Osteoblast (primary cell): ENCODE measurements at places on chromosomes 1 and 21. TPM values are rescaled to one million over a fixed set of nuclear protein-coding genes. Genes with fewer than 3 reads are reported as not detected.

- peaks cover 15% of the 10 kb centered on the region for H3K27me3 ChIP-seq
- peaks cover 22% of the 10 kb centered on the region for H3K4me1 ChIP-seq
- no peaks in the 10 kb centered on the region for H3K36me3 ChIP-seq
- peak overlapping the region; percentile 48 for H3K27ac ChIP-seq
- DNase-seq: peak; percentile 85
- H3K4me3 ChIP-seq: no peak overlapping the region
Measured at GRCh38 chr1:26351590-26352337, 2.2 kb downstream of the CRYBG2 start.

DNA sequence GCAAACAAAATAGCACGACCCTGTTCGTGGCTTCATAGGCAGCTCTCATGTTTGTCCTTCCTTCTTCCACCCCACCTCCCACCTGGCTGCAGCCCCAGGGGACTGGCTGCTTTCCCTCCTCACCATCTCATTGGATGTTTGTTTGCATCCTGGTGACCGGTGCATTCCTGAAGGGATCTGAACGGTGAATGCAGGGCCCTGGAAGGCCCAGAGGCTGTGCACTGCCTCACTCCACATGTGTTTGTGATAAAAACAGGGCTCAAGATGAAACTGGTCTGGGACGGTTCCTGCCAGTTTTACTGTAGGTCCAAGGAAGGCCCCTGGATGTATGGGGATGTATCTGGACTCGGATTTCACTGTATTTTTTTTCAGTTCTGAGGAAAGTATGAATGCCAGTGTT, 42.8 kb downstream of the CNN3 start:
- H3K4me1 ChIP-seq: peaks cover 16% of the 10 kb centered on the region
- H3K4me3 ChIP-seq: no peak overlapping the region
- DNase-seq: peak; percentile 89
- no peaks in the 10 kb centered on the region for H3K27me3 ChIP-seq
- H3K27ac ChIP-seq: peak overlapping the region; percentile 85

DNA sequence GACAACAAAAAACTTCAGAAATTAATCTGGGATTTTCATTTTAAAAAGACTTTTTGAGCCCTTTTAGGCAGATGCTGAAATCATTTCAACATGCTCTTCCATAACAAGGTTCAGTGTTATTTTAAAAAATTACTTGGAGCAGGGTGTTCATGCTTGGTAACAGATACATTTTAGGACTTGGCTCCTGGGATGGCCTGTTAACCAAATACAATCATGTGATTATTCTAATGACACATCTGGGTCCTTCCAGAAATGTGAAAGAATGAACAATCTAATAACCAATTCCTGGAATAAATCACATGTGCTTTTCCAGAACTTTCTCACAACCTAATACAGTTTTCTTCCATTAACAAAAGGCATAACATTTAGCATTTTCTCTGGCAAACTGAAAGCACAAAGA, 379.8 kb upstream of the RUNX1 start:
- no peaks in the 10 kb centered on the region for H3K27me3 ChIP-seq
- H3K4me1 ChIP-seq: peaks cover 15% of the 10 kb centered on the region
- peak overlapping the region; percentile 44 for H3K4me3 ChIP-seq
- H3K36me3 ChIP-seq: no peaks in the 10 kb centered on the region

DNA sequence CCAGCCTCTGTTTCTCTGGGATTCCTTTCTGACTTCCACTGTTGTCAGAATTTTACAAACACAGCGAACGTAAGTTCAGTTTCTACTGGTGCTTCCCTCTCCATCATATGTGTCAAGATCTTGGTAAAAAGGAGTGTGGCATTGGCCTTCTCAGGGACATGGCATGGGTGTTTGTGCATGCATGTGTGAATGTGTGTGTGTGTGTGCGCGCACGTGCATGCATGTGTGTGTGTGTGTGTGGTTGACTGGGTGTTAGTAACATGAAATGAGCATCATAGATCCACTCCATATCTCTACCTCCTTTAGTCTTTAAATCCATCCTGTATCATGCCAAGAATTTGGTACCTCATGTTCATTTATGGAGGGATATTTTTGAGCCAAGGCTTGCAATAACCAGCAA, 411.3 kb downstream of the NPHP4 start:
- H3K4me3 ChIP-seq: no peak overlapping the region
- H3K27ac ChIP-seq: no peak overlapping the region
- H3K36me3 ChIP-seq: no peaks in the 10 kb centered on the region
- no peaks in the 10 kb centered on the region for H3K4me1 ChIP-seq

DNA sequence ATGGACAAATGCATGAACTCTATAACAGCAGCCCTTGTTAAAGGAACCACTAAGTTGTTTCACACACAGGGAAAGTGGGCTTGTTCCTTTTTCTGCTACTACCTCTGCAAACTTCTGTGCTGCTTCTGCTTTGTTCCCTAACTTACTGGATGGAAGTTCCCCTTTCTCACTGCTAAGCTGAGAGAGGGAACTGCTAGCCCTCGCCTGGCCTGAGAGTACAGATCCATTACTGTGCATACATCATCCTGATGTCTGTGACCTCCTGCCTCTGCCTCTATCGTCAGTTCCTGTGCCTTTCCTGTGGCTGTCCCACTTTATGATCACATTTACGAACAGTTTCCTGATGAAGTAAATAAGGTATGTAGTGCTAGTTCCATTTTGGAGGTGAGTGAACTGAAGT, 3.5 kb downstream of the GNAT2 start:
- H3K27ac ChIP-seq: peak overlapping the region; percentile 93
- H3K4me3 ChIP-seq: no peak overlapping the region
- H3K4me1 ChIP-seq: peaks cover 34% of the 10 kb centered on the region
- no peak for DNase-seq
- H3K36me3 ChIP-seq: no peaks in the 10 kb centered on the region

DNA sequence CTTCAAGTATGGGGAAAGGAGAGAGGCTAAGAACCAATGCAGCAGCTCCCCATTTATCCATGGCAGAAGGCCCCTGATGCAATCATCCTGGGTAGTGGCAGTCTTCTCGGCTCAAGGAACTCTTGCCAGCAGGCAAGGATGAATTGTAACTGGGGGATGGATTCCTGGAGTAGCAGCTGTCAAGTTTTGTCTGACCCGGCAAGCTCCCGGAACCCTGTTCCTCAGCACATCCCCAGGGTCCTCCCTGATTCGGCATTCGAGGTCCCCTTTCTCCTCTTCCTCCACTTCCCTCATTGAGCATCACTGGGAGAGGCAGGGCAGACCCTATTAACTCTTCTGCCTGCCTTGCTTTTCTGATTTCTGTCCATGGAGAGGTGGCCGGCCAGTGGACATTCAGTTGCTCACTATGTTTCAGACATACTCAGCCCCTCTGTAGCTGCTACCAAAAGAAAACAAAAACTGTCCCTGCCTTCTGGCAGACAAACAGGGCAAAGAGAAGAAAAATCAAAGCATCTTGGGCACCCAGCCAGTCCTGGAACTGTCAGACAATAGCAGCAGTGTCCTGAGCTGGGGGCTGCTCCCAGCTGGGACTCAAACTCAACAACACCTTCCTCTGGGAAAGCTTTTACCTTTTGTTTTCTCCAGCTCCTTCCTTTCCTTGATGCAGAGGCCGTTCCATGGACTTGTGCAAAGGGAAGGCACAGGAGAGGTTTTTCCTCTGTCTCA, 5.6 kb upstream of the PTCH2 start:
- DNase-seq: no peak
- H3K36me3 ChIP-seq: no peaks in the 10 kb centered on the region
- no peaks in the 10 kb centered on the region for H3K4me1 ChIP-seq

- no peaks in the 10 kb centered on the region for H3K27me3 ChIP-seq
- no peak overlapping the region for H3K4me3 ChIP-seq
- H3K4me1 ChIP-seq: no peaks in the 10 kb centered on the region
Measured at GRCh38 chr21:21101911-21102310, 103.7 kb downstream of the NCAM2 start.

DNA sequence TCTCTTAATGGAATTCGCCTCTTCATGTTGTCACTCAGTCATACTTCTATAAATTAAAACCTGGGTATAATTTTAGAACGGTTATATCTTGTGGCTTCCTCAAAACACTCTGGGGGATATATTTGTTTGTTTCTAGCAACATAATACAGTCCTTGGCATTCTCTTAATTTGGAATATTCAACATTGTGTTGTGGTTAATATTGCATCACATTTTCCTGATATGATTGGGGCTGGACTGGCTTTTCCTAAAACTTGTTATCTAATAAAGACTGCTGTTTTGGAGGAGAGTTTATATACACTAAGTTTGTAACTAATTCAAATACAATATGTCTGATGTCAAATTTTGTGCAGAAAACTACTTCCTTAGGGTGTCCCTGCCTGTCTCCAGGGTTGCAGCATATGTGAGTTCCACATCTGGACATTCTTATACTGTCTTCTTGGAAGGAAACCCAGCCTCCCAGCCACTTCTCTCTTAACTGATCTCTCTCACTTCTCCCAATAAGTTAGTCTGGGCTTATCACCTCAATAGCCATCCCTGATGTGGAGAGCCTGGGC, 892.6 kb downstream of the MRPL39 start:
- H3K36me3 ChIP-seq: no peaks in the 10 kb centered on the region
- H3K4me1 ChIP-seq: no peaks in the 10 kb centered on the region
- H3K27me3 ChIP-seq: no peaks in the 10 kb centered on the region
- H3K4me3 ChIP-seq: no peak overlapping the region
- no peak for DNase-seq

DNA sequence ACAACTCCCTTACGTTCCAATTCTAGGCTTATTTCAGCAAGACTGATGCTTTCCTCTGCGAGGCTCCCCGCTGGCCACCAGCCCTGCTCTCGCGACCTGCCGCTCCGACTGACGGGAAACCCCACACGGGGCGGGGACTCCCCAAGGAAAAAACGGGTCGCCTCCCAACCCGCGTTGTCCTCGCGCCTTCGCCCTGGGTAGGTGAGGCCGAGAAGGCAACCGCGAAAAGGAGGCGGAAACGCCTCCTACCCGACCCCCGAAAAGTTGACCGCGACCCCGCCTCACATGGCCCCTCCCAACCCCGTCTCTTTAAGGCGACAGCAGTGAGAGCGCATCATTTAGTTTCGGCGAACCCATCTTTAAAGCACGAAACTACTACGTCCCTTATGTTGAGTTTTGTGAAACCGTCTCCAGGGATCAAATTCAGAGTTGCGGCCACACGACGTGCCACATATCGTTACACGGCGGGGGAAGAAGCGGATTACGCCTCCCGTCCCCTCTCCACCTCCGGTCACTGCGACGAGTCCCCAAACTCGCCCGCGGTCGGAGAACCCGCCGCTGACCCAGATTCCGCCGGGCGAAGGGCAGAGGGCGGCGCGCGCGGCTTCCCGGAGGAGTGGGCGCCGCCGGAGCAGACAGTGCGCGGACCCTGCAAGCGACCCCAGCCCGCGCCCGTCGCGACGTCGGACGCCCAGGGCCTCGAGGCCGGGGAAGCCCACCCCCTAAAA, 1.2 kb downstream of the ANP32E start:
- no peaks in the 10 kb centered on the region for H3K27me3 ChIP-seq
- H3K4me3 ChIP-seq: peak overlapping the region; percentile 72
- peak; percentile 92 for DNase-seq
- peaks cover 5% of the 10 kb centered on the region for H3K36me3 ChIP-seq
- peaks cover 16% of the 10 kb centered on the region for H3K4me1 ChIP-seq

GRCh38 chr1:208791456-208791855, 547.3 kb upstream of the PLXNA2 start:
- H3K4me1 ChIP-seq: no peaks in the 10 kb centered on the region
- no peak overlapping the region for H3K27ac ChIP-seq
- no peak for DNase-seq
- H3K36me3 ChIP-seq: no peaks in the 10 kb centered on the region
- H3K4me3 ChIP-seq: no peak overlapping the region

- H3K36me3 ChIP-seq: no peaks in the 10 kb centered on the region
- no peaks in the 10 kb centered on the region for H3K27me3 ChIP-seq
- DNase-seq: no peak
- H3K4me1 ChIP-seq: no peaks in the 10 kb centered on the region
Measured at GRCh38 chr1:34640654-34641401, 114.0 kb upstream of the GJB5 start.

NRDC gene
- total RNA-seq: 81.4 and 90.5 TPM in 2 replicates

RAB42 gene
- total RNA-seq: 5.0 and 5.1 TPM in 2 replicates
